ENCODE measurements at places on chromosomes 4 and X. TPM values are rescaled to one million over a fixed set of nuclear protein-coding genes. Genes with fewer than 3 reads are reported as not detected.

Gene RAI2
- total RNA-seq = 32.5 TPM

Gene SPANXB1
- total RNA-seq = not detected

Gene FDCSP
- total RNA-seq = not detected

Gene SSX4
- not detected for total RNA-seq

Gene CENPI
- total RNA-seq = 1.2 TPM

Gene PPBP
- 1.3 TPM for total RNA-seq

Gene CCDC160
- 0.23 TPM for total RNA-seq

Gene NLGN3
- total RNA-seq = 2.3 TPM

Gene SLC16A2
- total RNA-seq = 11.9 TPM

Gene VCX3A
- total RNA-seq = not detected

Gene ARR3
- not detected for total RNA-seq

Gene PNCK
- 41.1 TPM for total RNA-seq

Gene F11
- total RNA-seq = 0.74 TPM

Gene UNC5C
- 14.9 TPM for total RNA-seq

Gene REPS2
- total RNA-seq = 5.3 TPM

Gene PJA1
- total RNA-seq = 27.5 TPM

Gene CDX4
- not detected for total RNA-seq

Gene GDPD2
- not detected for total RNA-seq

Gene L1CAM
- total RNA-seq = 3.8 TPM

Gene TACR3
- total RNA-seq = not detected

Gene TNMD
- 0.43 TPM for total RNA-seq

Gene PRDM8
- total RNA-seq = 4.8 TPM

Gene FAM199X
- 18.5 TPM for total RNA-seq

Gene RASGEF1B
- total RNA-seq = 7.5 TPM

Gene SEC24D
- total RNA-seq = 117 TPM

Gene FAM133A
- total RNA-seq = 0.10 TPM

Gene CXCL3
- total RNA-seq = 3.9 TPM

Gene HERC6
- total RNA-seq = 7.3 TPM

Gene PDCL2
- total RNA-seq = not detected

Gene ARSD
- total RNA-seq = 15.7 TPM

Gene MAGEA2
- not detected for total RNA-seq

Gene PHF8
- 18.9 TPM for total RNA-seq

Gene PDE6B
- 3.7 TPM for total RNA-seq

Gene ARL9
- 0.48 TPM for total RNA-seq

Gene GAB1
- 36.0 TPM for total RNA-seq

Gene GPRIN3
- 5.4 TPM for total RNA-seq

Gene UBL4A
- total RNA-seq = 30.1 TPM
